MCF 10A (cell line): ENCODE measurements at places on chromosomes 2 and 18. TPM values are rescaled to one million over a fixed set of nuclear protein-coding genes. Genes with fewer than 3 reads are reported as not detected.
A peak's percentile ranks its signal among the peaks of the same experiment; 100 is the strongest.

The IGFBP5 gene
- total RNA-seq: not detected in 2 replicates

The B3GNT7 gene
- total RNA-seq: not detected in 2 replicates

- DNase-seq: no peak
Measured at GRCh38 chr2:97765933-97766332, 52.6 kb downstream of the ZAP70 start.

DNA sequence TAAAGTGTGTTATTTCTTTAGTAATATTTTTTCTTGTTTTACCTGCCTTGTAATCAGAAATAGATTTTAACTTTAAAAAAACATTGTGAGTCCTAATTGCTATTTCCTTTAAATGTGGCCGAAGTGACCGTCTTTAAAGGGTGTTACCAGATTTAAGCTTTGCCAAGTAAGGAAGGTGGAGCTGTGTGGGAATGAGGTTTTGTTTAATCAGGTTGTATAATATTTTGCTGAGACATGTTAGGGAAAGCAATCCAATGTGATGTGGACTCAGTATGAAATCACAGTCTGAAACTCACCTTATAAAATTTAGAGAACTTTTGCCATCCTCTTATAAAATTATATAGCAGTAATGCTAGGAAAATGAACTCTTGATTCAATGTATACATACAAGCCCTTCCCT, 32.9 kb upstream of the ITPRID2 start:
- no peak for DNase-seq

GRCh38 chr2:113124181-113124961, 3.0 kb upstream of the IL1RN start:
- DNase-seq: peak; percentile 66

DNA sequence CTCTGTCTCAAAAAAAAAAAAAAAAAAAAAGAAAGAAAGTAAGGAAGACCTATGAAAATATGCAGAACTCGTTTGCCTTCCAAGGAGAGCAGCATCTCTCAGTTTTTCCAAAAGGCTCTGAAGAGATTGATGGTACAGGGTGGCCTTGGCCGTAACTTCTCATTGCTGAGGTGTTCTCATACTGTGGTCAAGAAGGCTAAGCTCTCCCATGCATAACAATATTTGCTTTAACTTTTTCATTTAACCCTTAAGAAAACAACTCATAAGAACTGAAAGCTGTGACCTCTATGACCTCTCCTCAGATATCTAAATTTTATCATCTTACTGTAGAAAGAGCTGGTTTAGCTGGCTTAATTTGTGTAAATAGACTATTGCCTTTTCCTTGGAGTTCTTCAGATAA, 37.1 kb upstream of the GATA6 start:
- DNase-seq: no peak

DNA sequence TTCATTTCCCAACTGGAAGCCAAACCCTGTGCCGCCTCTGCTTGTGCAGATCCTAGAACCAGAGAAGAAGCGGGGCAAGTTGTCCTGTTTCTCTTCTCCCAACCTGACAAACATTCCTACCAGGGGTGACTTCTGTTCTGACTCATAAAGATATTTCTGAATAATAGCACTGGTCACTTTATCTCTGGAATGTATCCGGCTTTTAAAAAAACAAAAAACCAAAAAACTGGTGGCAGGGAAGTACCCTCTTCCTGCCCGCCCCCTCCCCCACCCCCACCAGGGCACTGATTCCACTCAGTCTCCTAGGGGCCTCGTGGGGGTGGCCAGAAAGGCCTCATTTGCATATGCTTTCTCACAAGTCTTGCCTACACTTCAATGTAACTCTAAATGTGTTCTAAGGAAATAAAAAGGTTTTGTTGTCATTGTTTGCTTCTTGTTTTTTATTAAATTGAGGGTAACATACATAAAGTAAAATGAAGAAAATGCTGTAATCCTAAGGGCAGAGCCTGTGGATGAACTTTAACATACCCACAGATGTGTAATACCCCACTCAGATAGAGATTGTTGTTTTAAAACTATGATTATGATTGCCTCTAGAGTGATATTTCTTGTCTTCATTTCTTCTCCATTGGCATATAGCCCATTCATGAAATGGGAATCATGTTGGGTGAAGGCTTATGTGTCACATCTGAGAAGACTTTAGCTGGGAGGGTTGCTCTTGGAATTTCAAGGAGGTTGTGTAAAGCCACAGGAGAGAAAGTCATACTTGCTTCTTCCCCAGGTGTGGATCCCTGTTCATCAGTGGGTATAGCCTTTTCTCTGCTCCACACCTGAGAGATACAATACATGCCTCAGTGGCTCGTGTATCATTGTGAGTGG, 5.3 kb upstream of the FOSL2 start:
- DNase-seq: no peak

DNA sequence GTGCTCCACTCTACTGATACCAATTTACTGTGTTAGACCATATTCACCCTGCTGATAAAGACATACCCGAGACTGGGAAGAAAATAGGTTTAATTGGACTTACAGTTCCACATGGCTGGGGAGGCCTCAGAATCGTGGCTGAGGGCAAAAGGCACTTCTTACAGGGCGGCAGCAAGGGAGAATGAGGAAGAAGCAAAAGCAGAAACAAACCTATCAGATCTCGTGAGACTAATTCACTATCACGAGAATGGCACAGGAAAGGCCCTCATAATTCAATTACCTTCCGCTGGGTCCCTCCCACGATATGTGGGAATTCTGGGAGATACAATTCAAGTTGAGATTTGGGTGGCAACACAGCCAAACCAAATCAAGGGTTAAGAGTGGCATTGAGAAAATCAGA, 65.2 kb downstream of the LDLRAD4 start:
- DNase-seq: no peak

DNA sequence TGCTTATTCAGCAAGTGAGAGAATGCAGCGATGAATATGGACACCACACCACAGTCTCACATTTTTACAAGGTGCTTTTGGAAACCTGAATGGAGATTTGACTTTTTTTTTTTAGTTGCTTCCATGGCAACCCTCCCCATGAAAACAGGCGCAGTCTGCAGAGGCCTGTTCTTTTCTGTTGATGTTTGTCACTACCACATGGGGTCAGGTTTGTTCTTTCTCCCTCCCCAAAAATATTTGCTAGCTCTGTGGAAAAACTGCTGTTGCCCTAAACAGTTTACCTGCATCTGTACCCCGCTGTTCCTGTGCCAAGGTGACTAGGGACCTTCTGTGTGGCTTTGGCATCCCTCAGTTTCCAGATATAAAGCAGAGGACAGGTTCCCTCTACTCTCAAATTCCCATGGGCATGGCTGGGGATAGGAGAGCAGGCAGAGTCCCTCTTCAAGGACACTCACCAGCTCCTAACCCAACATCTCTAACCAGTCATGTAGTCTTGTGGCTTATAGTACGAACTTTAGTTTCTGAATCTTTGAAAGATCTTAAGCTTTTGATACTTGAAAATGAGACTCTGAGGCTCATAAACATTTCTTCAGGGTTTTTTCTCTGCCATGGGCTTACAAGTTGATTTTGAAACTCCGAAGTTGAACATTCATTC, 14.7 kb upstream of the MAPRE2 start:
- no peak for DNase-seq

DNA sequence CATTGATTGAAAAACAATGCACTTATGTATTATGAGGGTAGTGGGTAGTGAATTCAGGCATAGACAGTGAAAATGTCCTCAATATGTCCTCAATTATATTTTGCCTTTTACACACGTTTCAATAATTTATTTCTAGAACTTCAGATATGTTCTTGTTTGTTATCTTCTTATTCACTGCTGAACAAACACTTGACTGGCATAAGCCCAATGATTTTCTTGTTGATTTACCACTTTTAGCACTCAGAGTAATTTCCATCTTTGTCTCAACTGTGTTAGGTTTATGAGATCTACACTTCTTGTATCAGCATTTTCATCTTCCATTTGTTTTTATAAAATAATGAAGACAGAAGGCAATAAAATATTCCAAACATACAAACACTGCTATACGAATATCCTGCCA, 61.8 kb upstream of the DCC start:
- no peak for DNase-seq

GRCh38 chr2:174003720-174004695, 38.8 kb upstream of the SP3 start:
- no peak for DNase-seq

- DNase-seq: no peak
Measured at GRCh38 chr2:229733611-229734245, 19.4 kb upstream of the DNER start.

DNA sequence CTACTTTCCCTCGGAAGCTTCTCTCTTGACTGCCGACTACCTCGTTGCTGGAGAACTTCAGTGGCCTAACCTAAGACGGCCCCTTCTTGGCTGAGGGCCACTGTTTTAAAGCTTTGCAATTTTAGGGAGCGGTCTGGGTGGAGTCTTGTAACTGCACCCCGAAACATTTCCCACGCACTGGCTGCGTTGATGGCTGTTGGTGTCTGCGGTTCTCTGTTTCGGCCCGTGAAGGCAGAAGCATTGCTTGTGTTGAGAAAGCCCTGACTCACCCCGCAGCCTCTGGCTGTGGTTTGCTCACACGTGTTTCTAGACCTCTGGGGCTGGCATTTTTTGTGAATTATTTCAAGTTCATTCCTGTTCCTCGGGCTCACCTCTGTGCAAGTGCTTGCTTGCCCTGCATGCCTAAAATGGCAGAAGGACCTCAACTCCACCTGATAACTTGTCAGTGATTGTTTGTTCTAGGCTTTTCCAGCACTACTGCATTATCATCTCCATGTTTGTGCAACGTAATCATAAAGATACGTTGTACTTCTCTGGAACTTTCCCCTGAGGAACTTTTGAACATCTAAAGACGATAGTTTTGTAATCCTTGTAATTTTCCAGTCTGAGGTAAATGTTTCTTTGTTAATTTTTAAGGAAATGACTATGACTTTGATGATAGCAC, 94.2 kb upstream of the DLX2 start:
- peak; percentile 99 for DNase-seq

DNA sequence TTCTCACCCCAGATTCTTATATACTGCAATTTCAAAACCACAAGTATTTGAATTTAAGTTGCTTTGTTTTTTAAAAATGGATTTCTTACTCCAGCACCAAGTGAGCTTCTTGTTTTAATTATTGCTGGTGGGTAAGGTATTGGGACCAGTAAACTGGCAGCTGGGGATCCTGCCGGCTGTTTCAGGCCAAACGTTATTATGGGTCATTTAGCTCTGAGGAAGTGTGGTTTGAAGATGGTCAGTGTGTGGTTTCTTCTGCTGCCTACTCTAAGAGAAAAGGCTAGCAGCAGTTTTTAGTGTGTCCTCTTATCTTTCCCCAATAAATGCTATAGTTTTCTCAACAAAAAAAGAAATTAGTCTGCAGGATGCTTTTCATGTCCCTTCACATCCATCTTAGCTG, 30.6 kb downstream of the CFAP221 start:
- no peak for DNase-seq

DNA sequence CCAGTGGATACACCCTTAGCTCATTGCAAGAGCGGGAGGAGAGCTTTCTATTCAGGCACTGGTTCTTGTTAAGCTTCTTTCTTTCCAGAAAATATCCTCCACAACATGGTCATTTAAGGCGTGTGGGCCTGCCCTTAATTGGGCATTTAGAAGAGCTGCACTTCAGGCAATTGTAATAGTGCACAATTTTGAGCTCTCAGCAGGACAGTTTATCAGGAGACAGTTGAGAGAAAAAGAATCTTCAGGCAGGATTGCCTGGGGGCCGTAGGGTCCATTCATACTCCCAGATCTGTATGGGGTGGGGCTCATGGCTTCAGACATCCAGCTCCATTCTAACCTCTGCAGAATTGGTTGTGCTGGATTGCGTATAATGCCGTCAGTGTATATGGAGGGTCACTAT, 6.0 kb upstream of the EPC2 start:
- no peak for DNase-seq

GRCh38 chr18:73724958-73725357, 422.7 kb downstream of the FBXO15 start:
- no peak for DNase-seq

DNA sequence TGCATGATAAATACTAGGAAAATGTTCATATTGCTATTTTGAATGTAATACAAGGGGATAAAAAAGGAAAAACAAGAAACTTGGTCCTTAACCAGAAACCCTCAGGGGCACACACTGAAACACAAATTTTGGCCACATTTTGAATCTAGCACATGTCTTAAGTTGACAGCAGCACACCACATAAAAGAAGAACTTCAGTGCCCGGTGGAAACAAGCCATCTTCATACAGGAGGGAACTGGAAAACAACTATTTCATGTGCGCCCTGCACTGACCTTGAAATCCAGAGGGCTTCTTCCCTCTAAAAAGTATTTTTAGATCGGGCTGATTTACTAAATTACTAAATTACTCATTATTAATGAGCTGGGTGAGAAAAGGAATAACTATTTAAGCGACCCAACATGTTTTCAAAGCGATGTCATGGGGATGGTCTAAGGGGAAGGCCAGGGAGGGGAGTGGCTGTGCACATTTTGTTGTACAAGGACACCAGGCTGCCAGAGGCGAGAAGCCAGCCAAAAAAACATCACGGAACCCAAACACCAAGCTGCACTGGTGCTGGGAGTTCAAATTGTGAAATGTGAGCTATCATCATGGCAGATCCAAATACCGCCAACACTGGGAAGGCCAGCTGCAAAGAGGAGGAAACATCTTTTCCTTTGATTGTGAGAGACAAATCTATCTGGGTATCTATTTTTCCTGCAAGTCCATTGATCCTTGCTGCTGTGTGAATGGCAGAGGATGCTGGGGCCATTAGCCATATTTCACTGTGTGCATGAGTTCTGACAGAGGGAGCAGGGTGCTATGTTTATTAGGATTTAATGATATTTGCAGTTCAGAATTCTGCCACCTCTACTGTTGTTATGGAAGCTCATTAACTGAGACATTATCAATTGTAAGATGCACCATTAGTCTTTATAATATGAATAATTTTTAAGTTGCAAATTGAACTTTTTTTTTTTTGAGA, 150.7 kb upstream of the LMAN1 start:
- no peak for DNase-seq
